NCI-H1105 (cell line): ENCODE measurements at places on chromosomes 3 and 15.

GRCh38 chr15:97081666-97082226 lies 751.2 kb downstream of the NR2F2 start:
- no peak for DNase-seq

DNA sequence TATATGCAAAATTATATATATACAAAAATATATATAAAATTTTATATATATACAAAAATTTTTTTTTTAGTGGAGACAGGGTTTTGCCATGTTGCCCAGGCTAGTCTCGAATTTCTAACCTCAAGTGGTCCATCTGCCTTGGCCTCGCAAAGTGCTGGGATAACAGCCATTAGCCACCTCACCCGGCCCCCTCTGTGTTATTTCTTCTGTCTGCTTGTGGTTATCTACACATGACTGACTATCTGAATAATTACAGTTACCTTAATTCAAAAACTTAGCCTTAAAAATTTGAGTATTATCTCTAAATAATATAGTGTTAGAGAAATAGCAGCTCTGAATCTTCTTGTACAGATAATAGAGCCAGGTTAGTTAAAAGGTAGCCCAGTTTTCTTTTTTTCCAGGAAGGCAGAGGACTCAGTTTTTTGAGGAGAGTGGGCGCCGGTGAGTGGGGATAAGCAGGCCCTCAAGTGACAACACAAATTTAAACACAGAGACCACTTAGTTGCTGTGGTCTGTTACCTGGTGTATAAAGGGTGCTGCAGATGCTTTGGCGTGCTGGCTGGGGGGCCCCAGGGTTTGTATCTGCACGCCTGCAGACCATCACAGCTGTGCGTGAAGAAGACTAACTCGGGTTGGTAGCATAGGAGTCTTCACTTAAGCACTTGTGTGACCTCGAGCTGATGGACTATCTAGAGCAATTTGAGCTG lies 83.7 kb downstream of the TRAK1 start:
- no peak for DNase-seq

DNA sequence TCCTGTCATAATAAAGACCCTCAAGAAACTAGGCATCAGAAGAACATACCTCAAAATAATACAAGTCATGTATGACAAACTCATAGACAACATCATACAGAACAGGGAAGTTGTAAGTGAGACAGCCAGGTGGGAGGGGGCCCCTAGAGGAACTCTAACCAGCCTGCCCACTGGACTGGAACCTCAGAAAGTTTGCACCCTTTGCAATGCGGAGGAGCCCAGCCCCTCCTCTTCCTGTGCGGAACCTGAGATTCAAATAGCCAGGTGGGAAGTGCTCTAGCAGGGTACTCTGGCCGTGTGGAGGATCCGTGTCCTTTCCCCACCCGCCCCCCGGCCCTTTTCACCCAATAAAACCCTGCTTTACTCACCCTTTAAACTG lies 387.0 kb upstream of the CBLB start:
- DNase-seq = no peak

DNA sequence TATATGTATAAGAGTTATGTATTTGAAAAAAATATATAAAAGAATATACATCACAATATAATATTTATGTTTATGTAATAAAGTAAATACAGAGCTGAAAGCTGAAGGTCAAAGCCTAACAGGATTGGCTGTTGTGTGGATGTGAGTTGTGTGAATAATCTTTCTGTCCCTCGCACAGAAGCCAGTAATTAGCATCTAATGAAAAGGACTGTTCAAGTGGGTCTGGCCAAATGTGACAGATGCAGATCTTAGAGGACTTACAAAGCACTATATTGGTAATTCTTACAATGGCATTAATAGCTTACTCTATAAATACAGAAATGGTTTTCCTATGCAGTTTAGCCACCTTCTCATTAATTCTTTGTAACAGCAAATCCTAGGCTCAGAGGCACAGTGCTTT lies 2.4 kb downstream of the MKRN3 start:
- DNase-seq = peak; percentile 53

- DNase-seq = no peak
Measured at GRCh38 chr3:9080163-9080562, 116.9 kb upstream of the RAD18 start.
